ENCODE measurements at places on chromosomes 5 and 9.

DNA sequence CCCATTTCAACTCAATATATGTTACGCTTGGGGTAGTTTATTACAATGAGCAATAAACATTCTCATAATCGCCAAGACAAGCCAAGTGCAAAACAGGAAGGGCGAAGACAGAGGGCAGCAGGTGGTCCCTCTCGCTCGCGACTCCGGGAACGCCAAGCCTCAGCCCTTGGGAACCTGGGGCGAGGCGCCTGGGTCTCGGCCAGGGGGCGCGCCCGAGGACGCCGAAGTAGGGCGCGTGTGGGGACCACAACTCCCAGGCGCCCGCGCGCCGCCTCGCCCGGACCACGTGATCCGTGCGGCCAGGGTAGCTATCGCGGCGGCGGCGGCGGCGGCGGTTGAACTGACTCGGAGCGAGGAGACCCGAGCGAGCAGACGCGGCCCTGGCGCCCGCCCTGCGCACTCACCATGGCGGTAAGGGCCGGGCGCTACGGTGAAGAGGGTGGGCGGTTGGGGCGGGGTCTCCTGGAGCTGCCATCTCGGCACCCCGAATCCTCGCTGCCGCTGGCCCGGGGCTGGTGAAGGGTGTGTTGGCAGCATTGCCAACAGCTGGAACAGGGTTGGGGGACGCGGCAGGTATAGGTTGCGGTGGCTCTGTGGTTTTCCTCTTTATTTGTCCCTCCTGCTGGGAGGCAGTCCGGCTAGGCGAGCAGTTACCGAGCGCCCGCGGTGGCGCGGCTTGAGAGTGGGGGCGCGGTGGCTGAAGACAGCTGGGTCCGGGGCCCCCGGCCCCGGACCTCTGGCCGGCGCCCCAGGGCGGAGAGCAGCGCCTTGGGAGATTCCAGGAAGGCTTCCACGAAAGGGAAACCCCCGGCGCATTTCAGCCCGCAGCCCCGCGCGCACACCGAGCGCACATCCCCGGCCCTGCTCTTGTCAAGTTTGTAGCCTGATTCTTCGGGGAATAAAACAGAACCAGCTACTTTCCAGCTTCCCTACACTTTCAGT, at the start of gene SLC31A2:
Gene SLC31A2, plus strand, starts transcription at position 338 of the 942 bp plus-strand sequence. Its CDS starts 68 bp downstream, at position 406.
- peak; percentile 86 for DNase-seq

DNA sequence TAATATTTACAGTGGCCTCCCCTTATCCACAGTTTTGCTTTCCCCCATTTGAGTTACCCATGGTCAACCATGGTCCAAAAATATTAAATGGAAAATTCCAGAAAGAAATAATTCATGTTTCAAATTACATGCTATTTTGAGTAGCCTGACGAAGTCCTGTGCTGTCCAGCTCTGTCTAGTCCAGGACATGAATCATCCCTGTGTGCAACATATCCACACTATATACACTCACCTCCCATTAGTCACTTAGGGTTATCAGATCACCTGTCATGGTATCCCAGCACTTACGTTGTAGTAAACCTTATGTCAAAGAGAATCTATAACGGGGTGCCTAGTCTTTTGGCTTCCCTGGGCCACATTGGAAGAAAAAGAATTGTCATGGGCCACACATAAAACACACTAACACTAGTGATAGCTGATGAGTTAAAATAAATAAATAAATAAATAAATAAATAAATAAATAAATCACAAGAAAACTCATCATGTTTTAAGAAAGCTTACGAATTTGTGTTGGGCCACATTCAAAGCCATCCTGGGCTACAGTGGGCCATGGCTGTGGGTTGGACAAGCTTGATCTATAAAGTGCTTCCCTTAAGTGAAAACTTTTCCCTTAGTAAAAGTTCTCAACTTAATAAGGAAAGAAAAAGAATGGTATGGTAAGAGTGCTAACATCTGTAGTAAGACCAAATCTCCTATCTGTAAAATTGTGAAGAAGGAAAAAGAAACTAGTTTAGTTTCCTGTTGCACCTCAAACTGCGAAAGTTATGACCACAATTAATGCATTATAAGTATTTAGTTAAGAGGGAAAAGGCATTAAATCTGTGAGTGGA, 15.9 kb upstream of the OMD start:
- DNase-seq, result no peak

GRCh38 chr9:128244837-128245231, 31.0 kb downstream of the GOLGA2 start:
- DNase-seq, result no peak

- DNase-seq, result no peak
Measured at GRCh38 chr5:5613261-5613990, 190.9 kb downstream of the ICE1 start.

All from stimulated activated CD4-positive, alpha-beta T cell treated with anti-CD3 and anti-CD28 coated beads, Interleukin-15, amount 100 ng/mL, for 1 hour (primary cell).